ENCODE measurements at places on chromosomes 2 and 18.

GRCh38 chr18:80029690-80030089 is 4.5 kb upstream of the RBFA start:
- no peak for DNase-seq

DNA sequence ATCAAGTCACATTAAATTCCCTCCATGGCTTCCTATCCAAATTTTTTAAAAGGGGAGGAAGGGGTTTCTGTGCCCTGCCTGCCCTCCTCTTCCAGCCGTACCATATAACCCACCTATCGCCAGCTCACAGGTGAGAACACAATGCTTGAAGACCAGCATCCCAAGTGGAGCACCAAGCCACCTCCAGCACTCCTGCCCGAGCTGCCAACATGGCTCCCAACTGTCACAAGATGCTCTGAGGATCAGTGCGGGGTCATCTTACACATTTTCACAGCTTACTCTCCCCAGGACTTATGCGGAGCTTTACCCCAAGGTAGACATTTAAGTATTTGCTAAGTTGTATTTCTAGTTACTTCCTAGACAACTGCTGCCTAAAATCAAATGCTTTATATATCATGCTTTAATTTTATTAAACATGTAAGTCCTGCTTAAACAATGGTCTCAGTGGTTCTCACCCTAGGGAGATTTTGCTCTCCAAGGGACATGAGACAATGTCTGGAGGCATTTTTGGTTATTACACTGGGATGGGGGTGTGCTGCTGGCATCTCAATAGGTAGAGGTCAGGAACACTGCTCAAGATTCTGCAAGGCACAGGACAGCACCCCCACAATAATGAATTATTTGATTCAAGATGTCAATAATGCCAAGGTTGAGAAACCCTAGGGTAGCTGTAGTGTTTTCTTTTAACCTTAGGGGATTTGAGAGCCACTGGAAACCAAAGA is 45.8 kb downstream of the SF3B1 start:
- DNase-seq, result no peak

- DNase-seq, result no peak
These were observed 1.3 kb downstream of the VWA3B start for GRCh38 chr2:98088261-98088660.

GRCh38 chr2:42768706-42769256 is 4.8 kb upstream of the OXER1 start:
- no peak for DNase-seq

GRCh38 chr2:77458216-77458615 is 64.0 kb downstream of the LRRTM4 start:
- no peak for DNase-seq
